Stimulated activated CD4-positive, alpha-beta T cell treated with anti-CD3 and anti-CD28 coated beads, Interleukin-1b, Interleukin-23, amount 100 ng/mL, for 4 hours (primary cell): ENCODE measurements at places on chromosomes 2 and 18.

- DNase-seq: no peak
Measured at GRCh38 chr18:24189664-24190346, 50.9 kb downstream of the CABYR start.

- DNase-seq: no peak
Measured at GRCh38 chr2:197803033-197803444, 1.4 kb upstream of the PLCL1 start.

GRCh38 chr18:75915941-75916623, 488.6 kb upstream of the SMIM21 start:
- DNase-seq: no peak

- no peak for DNase-seq
Measured at GRCh38 chr2:67412424-67412823, 15.3 kb downstream of the ETAA1 start.

- no peak for DNase-seq
Measured at GRCh38 chr18:53566626-53567025, 657.8 kb downstream of the MBD2 start.

- DNase-seq: peak; percentile 26
Measured at GRCh38 chr2:105329197-105329554, 359 bp downstream of the TGFBRAP1 start.
